GM12864 (cell line): ENCODE measurements at places on chromosomes 13 and 19.

DNA sequence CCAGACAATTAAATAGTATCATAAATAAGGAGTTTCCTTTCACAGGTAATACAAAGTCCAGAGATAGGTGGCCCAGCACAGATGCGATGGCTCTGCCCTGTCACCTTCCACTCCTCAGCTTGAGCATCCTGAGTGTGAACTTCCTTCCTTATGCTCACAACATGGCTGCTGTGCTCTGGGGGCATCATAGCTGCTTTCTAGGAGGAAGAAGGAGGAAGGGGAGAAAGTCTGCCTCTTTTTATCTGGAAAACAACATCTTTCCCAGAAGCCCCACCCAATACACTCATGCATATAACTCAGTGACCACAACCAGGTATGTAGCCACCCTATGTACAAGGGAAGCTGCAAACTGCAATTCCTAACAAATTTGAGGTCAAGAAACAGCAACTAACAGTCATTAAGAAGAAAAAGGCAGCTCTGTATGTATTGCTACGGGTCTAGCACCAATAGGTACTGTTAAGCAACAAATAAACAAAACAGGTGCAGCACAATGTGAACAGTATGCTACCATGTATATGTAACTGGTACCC is 201.2 kb upstream of the UBL3 start:
- DNase-seq, result no peak

DNA sequence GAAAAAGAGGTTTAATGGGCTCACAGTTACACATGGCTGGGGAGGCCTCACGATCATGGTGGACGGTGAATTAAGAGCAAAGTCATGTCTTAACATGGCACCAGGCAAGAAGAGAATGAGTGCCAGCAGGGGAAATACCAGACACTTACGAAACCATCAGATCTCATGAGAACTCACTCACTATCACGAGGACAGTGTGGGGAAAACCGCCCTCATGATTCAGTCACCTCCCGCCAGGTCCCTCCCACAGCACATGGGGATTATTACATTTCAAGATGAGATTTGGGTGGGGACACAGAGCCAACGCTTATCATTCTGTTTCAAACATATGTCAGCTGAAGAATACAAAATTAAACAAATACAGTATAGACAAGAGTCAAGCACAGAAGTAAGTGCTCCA is 165.1 kb downstream of the PCCA start:
- no peak for DNase-seq

GRCh38 chr13:110471156-110471832 is 90.2 kb downstream of the RAB20 start:
- DNase-seq, result peak; percentile 69

DNA sequence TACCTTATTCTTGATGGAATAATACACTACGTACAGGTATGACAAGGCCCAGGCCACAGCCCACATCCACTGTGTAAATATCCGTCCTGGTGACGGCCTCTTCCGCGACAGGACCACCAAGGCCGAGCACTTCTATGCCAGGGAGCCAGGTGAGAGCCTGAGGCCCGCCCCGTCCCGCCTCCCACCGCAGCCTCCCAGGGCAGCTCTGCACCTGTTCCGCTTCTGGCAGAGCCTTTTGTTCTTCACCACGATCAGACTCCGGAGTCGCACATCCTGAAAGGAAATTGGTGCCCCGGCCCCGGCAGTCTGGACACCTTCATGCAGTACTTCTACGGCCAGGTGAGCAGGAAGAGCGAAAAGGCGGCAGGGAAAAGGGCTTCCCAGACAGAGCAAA is 10.6 kb upstream of the ZNF358 start:
- DNase-seq, result no peak

DNA sequence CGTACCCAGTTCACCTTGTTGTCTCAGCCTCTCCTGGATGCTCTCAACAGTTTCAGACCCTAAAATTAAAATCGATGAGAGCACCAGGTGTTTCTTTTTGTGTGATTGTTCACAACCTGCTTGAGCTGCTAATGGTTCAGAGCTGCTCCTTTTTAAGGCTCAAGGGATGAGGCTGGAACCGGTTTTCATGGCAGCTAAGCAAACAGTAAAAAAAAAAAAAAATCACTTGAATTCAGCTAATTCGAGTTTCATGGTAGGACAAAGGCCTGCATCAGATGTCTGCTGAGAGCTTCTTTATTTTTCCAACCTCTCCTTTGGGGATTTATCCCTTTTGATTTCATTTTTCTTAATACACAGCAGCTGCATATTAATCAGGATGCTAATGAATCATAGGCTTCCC is 6.5 kb downstream of the SYCE2 start:
- no peak for DNase-seq

DNA sequence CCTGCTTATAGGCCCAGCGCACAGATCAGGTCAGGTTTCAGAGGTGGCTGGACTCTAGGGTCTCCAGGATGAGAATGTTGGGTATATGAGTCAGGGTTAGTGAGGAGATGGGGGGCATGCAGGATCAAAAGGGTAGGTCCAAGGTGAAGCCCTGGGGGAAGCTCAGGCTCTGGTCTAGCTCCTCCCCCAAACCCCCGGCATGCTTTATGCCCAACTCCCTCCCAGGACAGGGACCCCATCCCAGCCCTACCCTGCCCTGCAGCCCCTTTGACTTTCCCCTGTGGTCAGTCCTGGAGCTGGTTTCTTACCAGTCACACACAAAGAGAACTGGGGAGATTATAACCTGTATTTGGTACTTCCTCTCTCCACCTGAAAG is 9.8 kb upstream of the CEACAM18 start:
- DNase-seq, result no peak

- no peak for DNase-seq
Observed at GRCh38 chr13:42544246-42544926, 29.6 kb upstream of the TNFSF11 start.

DNA sequence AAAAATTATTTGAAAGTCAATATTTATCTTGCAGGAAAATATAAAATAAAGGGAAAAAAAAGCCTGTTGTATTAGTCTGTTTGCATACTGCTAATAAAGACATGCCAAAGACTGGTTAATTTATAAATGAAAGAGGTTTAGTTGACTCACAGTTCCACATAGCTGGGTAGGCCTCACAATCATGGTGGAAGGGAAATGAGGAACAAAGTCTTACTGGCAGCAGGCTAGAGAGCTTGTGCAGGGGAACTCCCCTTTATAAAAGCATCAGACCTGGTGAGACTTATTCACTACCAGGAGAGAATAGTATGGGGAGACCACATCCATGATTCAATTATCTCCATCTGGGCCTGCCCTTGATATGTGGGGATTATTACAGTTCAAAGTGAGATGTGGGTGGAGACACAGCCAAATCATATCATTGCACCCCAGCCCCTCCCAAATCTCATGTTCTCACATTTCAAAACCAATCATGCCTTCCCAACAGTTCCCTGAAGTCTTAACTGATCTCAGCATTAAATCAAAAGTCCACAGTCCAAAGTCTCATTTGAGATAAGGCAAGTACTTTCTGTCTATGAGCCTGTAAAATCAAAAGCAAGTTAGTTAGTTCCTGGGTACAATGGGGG is 1416.5 kb upstream of the SPRY2 start:
- no peak for DNase-seq

DNA sequence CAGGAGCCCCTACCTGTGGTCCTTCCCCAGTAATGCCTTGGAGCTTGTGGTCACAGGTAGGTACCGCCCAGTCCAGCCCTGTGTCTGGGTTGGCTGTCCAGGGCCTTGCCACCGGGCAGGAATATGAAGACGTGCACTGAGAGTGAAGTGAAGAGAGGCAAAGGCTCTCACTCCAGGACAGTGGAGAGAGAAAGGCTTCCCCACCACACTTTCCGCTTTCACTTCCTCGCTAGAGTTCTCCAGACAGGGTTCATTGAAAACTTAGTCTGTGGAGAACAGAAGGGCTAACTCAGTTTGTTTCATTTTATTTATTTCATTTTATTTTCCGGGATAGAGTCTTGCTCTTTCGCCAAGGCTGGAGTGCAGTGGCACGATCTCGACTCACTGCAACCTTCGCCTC is 14.2 kb downstream of the FCAR start:
- no peak for DNase-seq

DNA sequence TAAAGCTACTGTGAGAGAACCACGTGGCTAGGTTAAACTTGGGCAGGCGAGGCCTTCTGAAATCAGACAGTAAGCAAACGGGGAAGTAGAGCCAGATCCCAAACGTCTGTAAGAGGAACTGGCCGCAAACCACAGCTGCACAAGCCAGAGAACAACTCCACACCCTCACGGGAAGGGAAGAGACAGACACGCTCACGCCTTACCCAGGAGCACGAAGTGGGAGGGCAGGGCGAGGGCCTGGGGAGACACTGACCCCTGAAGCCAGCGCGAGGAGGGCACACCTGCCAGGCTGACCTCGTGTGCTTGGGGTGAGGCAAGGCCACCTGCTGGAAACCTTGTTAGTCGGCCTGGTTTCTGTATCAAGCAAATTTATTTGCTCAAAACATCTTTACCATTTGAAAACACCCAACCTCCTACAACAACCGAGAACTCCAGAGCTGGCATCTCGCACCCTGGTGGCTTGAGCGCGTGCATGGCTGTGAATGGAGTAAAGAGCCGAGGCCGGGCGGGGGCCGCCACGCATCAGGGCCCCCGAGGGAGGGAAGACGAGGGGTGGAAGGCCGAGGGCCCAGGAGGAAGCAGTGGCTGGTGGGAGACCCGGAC is 7.3 kb downstream of the POLR2E start:
- DNase-seq, result no peak

GRCh38 chr19:53037101-53038097 is 7.1 kb upstream of the ERVV-2 start:
- DNase-seq, result no peak

DNA sequence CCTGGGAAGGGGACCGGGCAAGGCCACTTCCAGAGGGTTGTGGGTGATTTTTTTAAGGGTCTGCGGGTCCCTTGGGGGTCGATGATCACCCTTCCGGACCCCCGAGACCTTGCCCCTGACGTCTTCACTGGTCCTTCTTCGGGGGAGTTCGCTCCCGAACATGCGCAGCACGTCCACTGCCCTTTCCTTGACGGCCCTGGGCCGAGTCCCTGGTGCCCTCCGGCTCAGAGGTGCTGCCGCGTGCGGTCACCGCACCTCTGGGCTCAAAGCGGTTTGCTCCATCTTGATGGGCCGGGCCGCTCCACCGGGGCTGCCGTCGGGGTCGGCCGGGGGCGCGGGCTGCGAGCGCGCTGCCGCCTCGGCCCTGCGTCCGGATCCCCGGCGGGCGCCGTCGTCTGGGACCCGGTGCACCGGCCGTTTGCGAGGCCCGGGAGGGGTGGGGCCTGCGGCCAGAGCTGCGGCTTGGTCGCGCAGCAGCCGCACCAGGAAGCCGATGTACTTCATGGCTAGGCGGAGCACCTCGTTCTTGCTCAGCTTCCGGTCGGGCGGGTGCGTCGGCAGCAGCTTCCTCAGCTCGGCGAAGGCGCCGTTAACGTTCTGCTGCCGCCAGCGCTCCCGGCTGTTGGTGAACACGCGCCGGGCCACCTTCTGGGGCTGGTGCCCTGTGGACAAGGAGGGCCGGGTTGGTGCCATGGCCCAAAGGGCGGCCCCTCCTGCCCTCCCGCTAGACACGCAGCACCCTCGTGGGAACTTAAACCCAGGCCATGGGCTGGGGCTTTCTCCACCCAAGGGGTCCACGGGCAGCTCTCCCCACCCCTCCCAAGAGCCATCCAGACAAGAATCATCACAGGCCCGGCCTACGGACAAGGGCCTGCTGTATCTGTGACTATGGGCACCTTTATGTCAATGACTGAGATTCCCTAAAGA is 3.3 kb downstream of the LYL1 start:
- no peak for DNase-seq

DNA sequence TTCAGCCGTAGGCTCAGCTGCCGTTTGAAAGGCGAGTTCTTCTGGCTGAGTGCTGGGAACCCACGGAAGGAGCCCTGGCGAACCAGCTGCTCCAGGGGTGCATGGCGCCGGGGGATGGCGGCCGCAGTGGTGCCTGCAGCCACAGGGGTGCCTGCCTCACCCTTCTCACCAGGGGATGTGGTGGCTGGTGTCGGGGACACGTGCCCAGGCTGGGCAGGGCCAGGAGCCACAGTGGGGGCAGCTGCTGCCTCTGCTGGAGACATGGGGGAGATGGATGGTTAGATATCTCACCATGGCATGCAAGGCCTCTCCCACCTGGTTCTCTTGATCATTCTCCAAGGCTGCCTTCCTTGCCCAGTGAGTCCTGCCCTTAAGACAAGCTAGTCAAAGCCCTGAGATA is 17.1 kb downstream of the NUMBL start:
- DNase-seq, result no peak

- no peak for DNase-seq
Observed at GRCh38 chr13:25281935-25282332, 5.4 kb downstream of the MTMR6 start.

GRCh38 chr19:6678690-6679109 is 8.7 kb upstream of the TNFSF14 start:
- DNase-seq, result no peak

DNA sequence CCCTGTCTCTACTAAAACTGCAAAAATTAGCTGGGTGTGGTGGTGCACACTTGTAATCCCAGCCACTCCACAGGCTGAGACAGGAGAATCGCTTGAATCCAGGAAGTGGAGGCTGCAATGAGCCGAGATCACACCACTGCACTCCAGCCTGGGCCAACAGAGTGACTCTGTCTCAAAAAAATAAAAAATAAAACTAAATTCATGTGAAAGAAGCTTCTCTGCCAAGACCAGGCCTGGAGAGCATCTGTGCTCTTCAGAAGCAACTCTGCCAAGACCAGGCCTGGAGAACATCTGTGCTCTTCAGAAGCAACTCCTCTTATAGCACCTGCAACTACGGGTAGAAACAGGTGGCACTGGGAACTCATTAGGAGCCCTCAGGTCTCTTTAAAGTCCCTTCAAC is 37.7 kb downstream of the CRYL1 start:
- no peak for DNase-seq

- no peak for DNase-seq
Observed at GRCh38 chr13:29581666-29582065, 13.8 kb downstream of the SLC7A1 start.

- DNase-seq, result no peak
Observed at GRCh38 chr13:93480553-93481106, 254.0 kb downstream of the GPC6 start.

- no peak for DNase-seq
Observed at GRCh38 chr13:90995614-90996013, 351.9 kb upstream of the MIR17HG start.

GRCh38 chr19:5345895-5346386 is 5.3 kb upstream of the PTPRS start:
- no peak for DNase-seq

DNA sequence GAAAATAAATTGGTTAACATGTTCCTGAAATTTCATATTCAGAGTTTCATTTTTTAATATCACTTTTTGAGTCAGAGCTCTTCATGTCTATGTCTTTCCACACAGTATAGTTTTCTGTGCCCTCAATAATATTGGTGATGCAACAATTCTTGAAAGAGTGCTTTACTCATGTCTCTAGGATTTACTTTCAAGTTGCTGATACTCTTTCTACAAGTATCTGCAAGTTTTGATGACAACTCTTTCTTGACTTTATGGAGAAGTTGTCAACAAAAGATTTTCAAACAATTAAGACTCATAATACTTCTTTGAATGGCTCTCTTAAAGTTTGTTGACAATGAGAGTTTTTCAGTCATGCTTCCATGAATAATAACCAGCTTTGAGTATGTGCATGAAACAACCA is 561.7 kb downstream of the DIAPH3 start:
- DNase-seq, result no peak
